ENCODE measurements at places on chromosomes 7 and 10.

GRCh38 chr7:33459340-33459751 lies 330.0 kb downstream of the BBS9 start:
- peak; percentile 83 for DNase-seq

GRCh38 chr7:120444650-120445049 lies 171.7 kb downstream of the KCND2 start:
- DNase-seq = no peak

- no peak for DNase-seq
Measured at GRCh38 chr10:128617532-128617931, 491.3 kb upstream of the MKI67 start.

- DNase-seq = no peak
Measured at GRCh38 chr7:8343556-8343955, 81.6 kb upstream of the ICA1 start.

DNA sequence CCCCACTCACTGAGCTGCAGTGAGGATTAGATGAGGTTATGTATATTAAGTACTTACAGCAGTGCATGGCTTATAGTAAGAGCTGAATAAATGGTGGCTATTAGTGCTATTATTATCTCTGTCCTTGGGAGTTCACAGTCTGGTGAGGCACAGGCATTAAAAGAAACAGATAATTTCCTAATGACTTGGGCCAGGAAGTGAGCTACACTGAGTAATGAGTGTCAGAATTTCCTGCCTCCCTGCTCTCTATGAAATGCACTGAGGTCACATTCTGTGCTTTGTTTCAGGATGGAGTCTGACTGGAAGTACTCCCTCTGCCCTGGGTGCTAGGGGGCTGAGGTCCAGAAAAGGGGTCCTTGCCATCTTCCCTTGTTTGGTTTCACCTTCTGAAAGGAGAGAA lies 48.7 kb upstream of the LOXL4 start:
- DNase-seq = peak; percentile 79

DNA sequence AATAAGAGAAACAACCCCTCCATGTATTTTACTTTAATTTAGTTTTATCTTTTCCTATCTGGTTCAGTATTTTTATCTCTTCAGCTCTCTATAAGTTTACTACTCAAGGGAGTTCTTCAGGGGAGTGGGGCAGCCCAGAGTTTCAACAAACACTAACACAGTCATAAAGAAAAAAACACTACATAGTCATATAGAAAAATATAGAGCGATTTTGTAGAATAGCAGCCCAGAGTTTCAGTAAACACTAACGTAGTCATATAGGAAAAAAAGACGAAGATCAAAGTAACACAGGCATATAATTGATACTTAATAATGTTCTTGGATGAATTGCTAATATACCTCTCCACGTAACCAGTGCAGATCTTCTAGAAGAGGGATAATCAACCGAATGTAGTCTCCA lies 54.7 kb downstream of the PON1 start:
- no peak for DNase-seq

DNA sequence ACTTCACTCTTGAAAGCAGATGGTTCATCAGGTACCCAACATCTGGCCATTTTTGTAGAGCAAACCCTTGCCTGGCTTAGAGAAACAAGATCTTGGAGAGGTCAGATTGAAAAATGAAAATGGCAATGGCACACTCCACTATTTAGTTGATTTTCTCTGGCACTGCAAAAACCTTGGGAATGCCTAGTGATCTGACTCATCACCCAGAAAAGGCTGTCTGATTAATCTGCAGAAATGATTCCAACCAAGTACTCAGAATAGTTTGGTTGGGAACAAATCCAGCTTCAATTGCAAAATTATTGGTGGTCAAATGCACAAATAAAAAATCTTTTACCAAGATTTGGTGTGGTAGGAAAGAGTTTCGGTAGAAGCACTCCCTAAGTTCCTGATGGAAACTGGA lies 351.2 kb downstream of the PHTF2 start:
- DNase-seq = no peak

DNA sequence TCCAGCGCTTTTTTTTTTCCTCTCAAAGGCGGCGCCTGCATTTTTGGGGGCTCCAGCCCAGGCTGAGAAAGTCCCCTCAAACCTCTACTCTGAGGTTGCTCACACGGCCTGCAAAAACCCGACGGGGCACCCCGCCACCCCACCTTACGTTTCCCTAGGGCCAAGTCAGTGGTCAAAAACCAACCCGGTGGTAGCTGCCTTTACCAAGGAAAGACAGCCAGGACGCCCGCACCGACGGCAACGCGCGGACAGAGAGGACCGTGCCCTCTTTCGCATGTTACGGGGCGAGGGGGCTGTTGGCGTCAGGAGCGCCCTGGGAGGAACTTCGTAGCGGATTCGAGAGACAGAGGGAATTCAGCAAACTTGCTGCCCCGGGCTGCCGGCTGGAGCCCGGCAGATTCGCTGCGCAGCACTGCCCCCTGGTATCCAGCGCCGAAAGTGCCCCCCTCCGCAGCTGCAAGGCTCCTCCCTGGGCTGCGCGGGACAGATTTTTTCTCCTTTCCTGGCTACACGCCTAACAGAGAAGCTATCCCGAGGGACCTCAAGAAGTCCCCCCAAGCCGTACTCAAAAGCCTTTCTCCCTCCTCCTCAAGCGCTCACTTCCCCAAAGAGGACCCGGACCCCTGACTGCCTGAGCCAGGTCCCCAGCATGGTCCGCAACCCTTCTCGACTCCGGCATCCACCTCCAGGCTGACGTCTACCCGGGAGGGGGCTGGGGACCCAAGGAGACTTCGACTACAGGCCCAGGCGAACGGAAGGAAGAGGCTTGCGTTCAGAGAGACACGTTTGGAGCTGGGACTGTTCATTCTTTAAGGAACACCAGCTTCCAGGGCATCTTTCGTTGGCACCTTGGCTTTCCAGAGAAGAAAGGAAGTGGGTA lies 27.7 kb upstream of the VAX1 start:
- DNase-seq = peak; percentile 62

GRCh38 chr10:101894742-101895141 lies 51.1 kb upstream of the KCNIP2 start:
- no peak for DNase-seq

GRCh38 chr10:3761021-3761686 lies 23.9 kb downstream of the KLF6 start:
- DNase-seq = no peak

DNA sequence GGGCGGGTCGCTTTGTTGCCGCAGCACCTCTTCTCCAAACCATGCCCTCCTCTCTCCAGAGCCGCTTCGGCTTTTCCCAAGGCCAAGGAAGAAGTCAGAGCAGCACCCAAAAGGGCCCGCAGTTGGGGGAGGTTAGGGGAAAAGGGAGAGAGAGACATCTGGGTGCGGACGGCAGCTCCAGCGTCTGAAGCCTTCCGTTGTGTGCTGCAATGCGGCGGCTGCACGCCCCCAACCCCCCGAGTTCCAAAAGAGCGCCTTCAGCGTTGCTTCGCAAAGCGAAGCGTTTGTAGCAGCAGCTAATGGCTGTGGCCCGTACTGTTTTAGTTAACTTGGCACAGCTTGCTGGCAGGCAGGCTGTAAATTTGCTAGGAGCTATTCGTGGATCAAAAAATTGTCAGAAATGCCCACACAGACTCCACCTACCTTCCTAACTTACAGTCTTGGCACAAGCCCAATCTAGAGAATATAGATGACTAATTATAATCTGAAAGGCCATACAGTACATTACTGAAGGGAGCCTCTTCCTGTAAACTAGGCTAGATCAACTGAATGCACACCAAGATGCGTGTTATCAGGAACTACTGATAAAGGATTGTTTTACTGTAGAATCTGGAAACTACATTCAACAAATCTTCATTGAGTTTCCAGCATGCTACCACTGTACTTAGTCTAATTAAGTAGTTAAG lies 1.1 kb upstream of the KBTBD2 start:
- DNase-seq = peak; percentile 74

DNA sequence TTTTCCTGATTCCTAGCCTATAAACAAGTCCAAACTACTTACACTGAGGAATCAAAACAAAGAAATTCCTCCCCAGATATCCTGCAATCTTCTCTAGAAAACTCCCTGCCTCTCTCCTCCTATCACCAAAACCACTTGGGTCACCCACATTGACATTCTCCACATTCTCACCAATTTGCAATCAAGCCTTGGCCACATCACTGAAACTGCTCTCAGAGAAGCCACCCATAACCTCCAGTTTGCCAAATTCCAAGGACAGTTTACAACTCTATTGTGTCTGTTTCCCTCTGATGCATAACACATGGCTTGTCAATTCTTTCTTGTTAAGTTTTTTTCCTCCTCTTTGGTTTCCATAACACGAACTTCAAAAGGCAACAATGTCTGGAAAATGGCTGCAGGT lies 233.5 kb downstream of the XPNPEP1 start:
- DNase-seq = no peak

- peak; percentile 76 for DNase-seq
Measured at GRCh38 chr7:496528-497295, 22.9 kb downstream of the PDGFA start.

GRCh38 chr7:121755286-121755685 lies 117.7 kb upstream of the PTPRZ1 start:
- DNase-seq = no peak

- DNase-seq = no peak
Measured at GRCh38 chr7:15236952-15237351, 324.9 kb downstream of the AGMO start.

GRCh38 chr7:142188846-142189245 lies 69.0 kb downstream of the PRSS58 start:
- DNase-seq = no peak

- peak; percentile 25 for DNase-seq
Measured at GRCh38 chr7:108253275-108254044, 123.3 kb upstream of the LAMB4 start.

- DNase-seq = peak; percentile 59
Measured at GRCh38 chr10:69938541-69938991, 114.1 kb upstream of the MACROH2A2 start.

DNA sequence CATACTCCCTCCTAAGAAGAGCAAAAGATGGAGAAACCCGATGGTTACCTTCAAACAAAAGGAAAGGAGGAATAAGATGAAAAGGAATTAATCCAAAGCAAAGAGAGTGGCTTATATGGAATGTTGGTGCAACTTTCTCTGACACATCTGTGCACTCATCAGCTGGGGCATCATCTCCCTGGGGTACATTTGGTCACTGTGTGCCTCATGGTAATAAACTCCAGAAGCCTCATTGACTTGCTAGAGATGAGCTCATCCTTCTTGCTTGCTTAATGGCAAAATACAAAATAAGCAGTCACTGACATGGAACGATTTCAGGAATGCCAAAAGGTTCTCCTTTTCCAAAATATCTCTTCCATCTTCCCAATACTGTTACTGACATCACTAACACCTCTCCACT lies 22.5 kb downstream of the CAV1 start:
- no peak for DNase-seq

DNA sequence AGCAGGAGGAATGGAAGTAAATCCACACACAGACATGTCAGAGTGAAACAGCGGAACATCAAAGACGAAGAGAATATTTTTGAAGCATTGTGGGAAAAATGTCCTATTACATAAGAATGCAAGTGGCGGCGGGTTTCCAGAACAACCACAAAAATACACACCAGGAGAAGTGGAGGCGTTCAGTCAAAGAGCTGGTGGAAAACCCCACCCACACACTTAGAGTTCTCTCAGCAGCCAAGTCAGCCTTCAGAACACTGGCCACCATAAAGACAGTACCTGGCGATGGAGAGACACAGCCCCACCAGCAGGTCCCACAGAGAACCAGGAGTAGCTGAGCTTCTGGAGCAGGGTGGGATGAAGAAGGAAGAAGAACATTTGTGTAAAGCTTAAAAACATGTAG lies 23.7 kb downstream of the NKX6-2 start:
- no peak for DNase-seq

- no peak for DNase-seq
Measured at GRCh38 chr7:80941208-80941758, 22.4 kb upstream of the SEMA3C start.

- DNase-seq = no peak
Measured at GRCh38 chr7:15459018-15459615, 102.7 kb downstream of the AGMO start.

DNA sequence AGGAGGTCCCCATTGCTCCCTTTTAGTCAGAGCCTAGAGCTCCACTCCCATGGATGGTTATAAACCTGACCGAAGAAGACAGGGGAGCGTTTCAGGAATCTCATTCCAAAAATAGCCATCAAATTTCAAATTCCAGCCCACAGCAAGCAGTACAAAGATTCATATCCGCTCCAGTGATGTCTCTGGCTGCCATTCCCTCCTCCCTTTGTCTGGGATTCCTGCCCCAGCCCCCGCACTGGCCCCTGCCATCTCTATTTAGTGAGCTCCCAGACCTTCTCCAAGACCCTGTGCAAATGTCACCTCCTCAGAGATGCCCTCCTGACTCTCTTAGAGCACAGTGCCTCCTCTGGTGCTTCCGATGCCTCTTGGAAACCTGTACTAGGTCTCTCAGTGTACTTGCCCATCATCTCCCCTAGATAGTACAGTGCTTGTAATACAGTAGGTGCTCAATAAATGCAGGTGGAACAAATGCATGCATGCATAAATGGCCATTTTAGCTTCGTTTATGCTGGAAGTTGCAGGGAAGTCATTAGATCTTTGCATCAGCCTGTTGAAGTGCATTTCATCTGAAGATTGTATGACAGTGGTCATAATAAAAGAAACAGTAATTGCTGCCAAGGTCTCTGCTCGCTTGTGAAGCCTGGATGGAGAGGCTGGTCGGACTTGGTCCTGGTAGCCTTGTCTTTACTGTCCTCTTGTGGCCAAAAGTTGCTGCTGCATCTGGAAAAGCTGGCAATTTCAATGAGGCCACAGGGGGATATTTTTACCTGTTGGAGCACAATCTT lies 32.0 kb upstream of the HABP2 start:
- peak; percentile 79 for DNase-seq

GRCh38 chr7:81725812-81726127 lies 44.1 kb downstream of the HGF start:
- DNase-seq = peak; percentile 83

- peak; percentile 76 for DNase-seq
Measured at GRCh38 chr10:29409241-29410054, 120.6 kb downstream of the LYZL1 start.

DNA sequence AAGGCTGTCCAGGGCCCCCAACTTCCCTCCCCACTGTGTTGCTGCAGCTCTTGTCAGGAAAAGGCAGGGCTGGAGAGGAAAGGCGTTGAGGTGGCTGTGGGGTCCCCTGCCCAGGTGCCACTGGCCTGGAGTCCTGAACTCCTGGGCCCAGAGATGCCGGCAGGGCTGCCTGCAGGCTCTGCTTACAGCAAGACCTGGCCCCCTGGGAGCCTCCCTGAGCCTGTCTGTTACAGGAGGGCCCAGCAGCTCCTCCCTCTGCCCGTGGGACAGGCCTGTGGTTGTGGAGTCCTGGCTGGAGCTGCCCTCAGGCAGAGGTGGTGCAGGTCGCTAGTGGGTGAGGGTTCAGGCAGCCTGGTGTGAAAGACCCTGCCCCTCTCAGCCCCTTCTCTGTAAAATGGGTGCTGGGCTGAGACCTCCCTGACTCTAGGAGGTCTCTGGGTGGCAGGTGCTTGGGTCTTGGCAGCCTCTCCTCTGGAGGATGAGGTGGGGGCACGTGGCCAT lies 9.9 kb downstream of the ANTXRL start:
- no peak for DNase-seq

GRCh38 chr7:930975-931758 lies 23.3 kb downstream of the ADAP1 start:
- no peak for DNase-seq
